ENCODE measurements at places on chromosomes 11 and 22.
A peak's percentile ranks its signal among the peaks of the same experiment; 100 is the strongest.

DNA sequence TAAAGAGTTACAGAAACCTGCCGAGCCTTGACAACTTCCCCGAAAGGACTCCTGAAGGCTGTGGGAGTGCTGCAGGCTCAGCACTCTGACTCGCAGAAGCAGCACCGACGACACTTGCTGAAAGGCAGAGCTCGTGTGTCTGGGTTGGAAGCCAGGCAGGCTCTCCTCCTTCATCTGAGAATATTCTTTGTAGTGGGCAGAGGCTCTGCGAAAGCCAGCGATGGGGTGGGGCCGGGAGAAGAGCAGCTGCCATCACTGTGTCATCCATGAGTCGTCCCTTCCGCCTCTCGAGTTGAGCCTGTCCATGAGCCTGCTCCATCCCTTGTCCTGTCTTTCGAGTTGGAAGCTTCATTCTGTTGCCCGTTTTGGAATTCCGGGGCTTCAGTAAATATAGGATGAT lies 11.9 kb downstream of the GLB1L2 start:
- no peak for DNase-seq

- peak; percentile 19 for DNase-seq
These were observed 16.7 kb downstream of the ACRV1 start for GRCh38 chr11:125663910-125664309.

DNA sequence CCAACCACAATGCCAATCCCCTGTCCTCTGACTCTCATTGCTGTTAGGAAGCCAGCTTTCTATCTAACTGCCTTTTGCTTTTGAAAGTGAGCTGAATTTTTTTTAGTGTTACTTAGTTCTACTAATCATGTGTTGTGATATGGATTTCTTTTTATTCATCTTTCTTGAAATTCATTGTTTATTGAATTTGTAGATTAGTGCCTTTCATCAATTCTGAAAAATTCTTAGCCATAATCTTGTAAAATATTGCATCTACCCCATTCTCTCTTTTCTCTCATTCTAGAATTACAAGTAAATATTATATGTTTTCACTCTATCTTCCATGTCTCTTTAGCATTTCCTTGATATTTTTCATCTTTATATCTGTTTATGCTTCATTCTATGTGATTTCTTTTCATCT lies 47.8 kb downstream of the DDIAS start:
- no peak for DNase-seq

DNA sequence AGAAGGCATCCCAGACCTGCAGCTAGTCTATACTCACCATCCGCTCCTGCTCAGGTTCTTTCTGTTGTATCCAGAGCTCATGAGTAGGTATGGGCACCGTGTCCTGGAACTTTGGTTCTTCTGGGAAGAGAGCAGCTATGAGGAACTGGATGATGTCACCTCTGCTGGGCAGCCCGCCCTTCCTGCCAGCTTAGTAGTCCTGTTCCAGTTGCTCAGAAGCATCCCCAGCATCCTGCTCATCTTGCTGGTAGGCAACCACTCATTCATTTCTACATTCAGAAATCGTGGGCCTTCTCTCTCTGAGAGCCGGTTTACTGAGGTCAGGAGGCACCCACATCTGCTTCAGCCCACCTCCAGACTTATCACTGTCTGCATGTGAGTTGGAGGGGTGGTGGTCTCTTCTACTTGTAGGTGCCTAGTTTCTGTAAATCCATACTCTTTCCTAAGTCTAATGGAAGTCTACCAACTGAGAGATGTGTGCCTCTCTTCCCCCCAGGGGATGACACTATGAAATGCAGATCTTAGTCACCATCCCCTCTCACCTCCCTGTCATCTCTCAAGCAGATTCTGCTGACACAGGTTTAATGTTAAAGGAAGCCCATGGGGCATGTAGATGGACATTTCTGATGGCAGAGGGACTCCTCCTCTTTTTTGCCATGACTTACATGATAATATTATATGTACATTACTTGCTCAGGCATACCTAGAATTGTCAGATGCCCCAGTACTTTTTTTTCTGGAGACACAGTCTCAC lies 29.6 kb upstream of the CCDC134 start:
- DNase-seq: no peak

- peak; percentile 28 for DNase-seq
These were observed 45.0 kb downstream of the BBOX1 start for GRCh38 chr11:27085605-27086004.

GRCh38 chr11:94649254-94649653 lies 82.1 kb downstream of the PIWIL4 start:
- DNase-seq: no peak

DNA sequence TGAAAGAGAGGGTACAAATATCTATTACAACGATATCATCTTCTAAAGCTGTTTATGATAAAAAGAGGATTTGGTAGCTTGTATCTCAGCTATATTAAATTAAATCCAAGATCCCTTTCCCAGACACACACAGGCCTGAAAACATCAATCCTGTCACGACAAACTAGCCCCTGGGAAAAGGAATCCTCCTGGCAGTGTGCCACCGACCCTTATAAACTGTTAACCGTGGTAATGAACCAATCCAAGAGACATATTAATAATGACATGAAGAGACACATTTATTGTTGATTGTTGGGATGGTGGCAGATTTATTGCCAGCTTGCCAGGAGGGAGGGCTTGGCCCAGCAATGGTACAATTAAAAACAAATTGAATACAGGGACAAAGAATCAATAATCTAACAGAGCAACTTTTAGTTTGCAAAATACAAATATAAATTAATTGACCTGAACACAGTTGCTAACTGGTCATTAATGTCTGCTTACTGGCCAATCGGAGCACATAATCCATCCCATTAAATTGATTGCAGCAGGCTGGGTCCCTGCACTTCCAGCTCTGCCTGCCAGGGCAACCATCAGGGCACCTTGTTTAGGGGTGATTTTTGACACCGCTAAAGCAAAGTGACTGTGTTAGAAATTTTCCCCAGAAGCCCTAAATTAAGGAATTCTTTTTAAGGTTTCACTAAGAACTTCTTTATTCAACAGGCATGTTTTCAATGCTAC lies 887.6 kb downstream of the OPCML start:
- no peak for DNase-seq

DNA sequence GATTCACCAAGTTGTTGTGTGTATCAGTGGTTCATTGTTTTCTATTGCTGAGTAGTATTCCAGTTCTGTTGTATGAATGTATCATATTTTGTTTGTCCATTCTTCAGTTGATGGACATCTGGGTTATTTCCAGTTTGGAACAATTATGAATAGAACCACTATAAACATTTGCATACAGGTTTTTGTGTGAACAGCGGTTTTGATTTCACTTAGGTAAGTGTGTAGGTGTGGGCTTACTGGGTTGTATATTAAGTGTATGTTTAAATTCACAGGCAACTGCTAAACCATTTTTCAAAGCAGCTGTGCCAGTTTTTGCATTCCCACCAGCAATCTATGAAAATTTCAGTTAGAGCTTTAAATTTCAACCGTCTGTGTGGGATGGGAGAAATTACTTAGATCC lies 217.8 kb downstream of the NELL1 start:
- DNase-seq: no peak

- DNase-seq: no peak
These were observed 38.4 kb upstream of the KLHL35 start for GRCh38 chr11:75471176-75471973.

DNA sequence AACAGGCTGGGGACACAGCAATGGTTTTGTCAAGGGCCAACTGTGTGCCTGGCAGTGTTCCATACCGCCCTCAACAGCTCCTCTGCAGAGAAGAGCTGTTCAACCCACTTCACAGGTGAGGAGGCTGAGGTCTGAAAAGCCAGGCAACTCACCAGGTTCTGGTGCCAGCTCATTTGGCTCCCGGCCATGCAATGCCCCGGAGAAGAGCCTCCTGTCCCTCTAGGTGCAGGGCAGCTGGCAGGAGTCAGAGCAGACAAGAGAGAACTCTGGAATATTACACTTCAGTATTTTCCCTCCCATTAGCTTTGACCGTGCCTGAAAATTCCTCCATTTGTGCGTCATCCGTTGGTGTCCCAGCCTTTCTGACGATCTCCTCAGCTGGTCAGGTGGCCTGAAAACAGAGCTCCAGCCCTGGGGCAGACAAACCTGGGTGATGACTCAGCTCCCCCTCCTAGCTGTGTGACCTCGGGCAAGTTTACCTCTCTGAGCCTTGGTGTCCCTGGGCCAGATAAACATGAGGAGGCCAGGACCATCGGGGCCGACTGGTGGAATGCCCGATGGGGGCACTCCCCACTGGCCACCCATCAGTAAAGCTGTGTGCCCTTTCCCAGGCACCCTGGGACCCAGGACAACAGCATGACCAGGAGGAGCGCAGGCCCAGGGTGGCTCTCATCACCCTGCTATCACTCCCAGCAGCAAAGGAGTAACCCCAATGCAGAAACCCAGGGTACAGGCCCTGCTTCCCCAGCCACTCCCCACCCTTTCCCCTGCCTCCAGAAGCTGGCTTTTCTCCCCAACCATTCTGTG lies 9.6 kb upstream of the C1QTNF6 start:
- DNase-seq: peak; percentile 87

DNA sequence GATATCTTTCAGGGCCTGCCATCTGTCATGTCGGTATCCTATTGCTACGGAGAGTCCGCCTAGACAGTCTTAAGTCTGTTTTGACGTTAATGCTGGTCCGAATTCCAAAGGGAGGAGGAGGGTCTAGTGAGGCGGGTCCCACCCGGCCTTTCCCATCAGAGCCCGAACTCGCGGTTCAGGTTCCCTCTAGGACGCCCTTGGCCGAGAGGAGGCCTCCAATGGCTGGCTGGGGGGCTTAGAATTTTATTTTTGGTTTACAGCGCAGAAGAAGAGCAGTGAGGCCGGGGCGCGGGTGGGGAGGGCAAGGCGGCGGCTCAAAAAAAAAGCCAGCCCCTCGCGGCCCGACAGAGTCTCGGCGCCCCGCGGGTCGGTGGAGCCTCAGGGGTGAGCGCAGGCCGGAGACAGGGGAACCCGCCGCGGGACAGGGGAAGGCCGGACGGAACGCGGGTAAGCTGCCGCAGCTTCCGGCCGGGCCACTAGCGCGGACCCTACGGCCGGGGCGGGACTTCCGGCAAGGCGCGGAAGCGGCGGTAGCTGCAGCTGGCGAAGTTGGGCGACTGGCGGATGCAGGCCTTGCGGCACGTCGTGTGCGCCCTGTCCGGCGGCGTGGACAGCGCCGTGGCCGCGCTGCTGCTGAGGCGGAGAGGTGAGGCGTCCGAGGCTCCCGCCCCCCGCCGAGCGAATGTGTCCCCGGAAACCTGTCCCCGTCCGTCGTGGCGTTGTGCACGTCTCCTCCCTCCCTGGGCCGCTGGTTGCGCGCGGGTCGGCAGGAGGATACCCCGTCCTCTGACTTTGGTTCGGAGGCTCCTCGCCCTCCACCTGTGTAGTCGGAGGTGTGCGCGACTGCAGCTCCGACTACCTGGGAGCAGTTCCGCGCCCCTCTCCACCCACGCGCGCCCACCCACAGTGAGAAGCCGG lies at the start of gene TRMU:
Gene TRMU, plus strand, starts transcription at position 514 of the 918 bp plus-strand sequence. Its CDS starts 51 bp downstream, at position 565.
- peak; percentile 87 for DNase-seq

DNA sequence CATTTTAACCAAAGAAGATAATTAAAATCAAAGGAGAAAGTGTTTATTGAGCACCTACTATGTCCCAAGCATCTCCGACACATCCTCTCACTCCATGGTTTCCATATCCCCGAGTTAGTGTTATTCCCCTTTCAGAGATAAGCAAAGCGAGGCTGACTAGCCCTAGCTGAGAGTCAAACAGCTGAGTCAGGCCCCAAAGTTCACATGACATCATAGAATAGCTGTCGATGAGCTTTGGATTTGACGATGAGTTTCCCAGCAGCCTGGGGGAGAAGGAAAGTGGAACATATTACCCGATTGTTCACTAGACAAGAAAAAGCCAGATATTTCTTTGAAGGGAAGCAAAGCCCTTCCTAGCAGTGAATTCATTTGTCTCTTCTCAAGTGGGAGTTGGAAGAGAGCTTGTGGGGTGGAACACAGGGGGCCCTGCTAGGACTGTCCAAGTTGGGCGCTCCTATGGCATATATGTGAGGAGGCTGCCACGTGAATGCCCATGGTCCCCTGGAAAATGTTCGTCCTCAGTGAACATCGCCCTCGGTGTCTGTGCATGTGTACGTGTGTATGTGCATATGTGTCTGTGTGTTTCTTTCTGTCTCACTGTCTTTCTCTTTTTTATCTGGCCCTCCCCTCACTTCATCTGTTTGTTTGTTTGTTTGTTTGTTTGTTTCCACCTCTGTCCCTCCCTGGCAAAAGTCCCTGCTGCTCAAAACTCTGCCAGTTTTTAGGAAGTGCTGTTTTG lies 493 bp upstream of the CYTH4 start:
- DNase-seq: no peak

DNA sequence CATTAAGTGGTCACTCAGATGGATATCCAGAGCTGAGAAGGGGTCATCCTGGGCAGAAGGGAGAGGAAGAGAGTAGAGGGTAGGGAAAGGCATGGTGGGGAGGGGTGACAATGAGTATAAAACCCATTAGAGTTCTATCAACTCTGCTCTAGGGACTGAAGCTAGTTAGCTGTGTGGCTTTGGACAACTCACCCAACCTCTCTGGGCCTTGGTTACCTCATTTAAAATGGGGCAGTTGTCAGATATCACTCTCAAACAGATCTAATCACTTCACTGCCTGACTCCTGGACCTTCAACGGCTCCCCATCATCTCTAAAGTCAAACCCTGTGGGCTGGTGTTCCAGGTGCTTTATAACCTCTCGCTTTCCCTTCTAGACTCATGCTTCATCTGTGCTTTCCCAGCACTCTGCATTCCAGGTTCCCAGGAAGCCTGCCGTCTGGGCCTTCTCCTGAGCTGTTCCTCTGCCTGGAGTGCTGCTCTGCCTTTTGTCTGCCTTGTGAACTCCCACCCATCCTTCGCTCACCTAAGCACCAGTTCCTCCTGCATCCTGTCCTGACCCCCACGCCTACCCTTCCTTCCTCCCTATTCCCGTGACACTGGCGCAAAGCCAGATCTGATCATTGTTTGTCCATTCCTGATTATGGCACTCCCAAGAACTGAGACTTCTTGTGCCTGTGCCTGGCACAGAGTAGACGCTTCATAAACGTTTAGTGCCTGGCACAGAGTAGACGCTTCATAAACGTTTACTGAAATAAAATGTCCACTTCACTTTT lies 22.3 kb upstream of the KCNJ11 start:
- no peak for DNase-seq

GRCh38 chr11:63032457-63032856 lies 16.8 kb upstream of the SLC22A8 start:
- no peak for DNase-seq

GRCh38 chr11:35709376-35709775 lies 46.8 kb downstream of the TRIM44 start:
- DNase-seq: no peak

All from cardiac fibroblast (primary cell).